Jurkat, Clone E6-1 (cell line): ENCODE measurements at places on chromosomes 13 and 19.
A peak's percentile ranks its signal among the peaks of the same experiment; 100 is the strongest.

DNA sequence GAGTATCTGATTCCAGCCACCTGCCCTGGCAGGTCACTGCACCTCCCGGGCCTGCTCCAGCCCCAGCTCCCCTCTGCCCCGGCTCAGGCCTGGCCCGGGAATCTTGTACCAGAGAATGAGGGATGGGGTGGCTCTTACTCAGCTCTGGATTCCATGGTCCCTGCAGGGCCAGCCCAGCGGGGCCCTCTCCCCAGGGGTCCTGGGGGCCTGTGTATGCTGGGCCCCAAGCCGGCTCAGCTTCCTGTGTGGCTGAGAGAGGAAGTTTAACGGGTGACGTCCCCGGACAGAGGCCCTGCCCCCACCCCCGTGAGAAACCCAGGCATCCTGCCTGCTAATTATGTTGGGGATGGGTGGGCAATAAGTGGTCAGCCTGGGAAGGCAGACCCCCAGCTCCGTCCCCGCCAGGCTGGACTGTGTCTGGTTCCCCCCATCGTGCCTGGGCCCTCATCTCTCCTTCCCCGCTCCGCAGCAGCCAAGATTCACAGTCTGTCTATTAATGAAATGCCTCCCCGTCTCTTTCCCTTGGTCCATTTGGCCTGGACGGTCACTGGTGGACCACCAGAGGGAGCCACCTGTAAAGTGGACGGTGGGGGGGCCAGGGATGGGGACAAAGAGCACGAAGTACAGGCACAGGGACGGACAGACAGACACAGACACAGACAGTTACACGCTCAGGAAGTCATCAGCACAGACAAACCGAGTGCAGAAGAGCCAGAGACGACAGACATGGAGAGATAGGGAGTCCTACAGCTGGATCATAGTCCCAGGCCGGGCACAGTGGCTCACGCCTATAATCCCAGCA, at the start of gene DENND1C:
DENND1C (minus strand) TSS at position 247 of the 802 bp plus-strand sequence; CDS start at position 155, 92 bp downstream.
- DNase-seq: peak; percentile 67

DNA sequence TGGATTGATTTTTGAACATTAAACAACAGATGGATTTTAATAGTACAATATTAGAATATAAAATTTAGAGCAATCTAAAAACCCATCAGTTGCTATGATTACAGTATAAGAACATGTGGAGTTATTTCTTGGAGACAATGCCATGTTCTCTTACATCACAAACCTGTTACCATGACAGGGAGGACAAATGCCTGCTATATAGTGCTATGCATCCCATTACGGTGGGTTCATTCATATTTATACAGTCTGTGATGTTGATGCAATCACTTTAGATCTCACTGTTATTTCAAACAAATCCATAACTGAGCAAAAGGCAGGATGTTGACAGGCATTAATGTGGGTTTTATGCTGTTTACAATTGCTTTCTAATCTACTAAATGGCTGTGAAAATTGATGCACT, 467.5 kb downstream of the DIAPH3 start:
- no peak for DNase-seq

- peak; percentile 6 for DNase-seq
Observed at GRCh38 chr13:36998624-36999041, 507 bp downstream of the ALG5 start.

GRCh38 chr19:3178377-3178972, at the start of gene S1PR4:
S1PR4 (plus strand) TSS chr19:3178769; CDS start chr19:3178793, 24 bp downstream.
- no peak for DNase-seq

DNA sequence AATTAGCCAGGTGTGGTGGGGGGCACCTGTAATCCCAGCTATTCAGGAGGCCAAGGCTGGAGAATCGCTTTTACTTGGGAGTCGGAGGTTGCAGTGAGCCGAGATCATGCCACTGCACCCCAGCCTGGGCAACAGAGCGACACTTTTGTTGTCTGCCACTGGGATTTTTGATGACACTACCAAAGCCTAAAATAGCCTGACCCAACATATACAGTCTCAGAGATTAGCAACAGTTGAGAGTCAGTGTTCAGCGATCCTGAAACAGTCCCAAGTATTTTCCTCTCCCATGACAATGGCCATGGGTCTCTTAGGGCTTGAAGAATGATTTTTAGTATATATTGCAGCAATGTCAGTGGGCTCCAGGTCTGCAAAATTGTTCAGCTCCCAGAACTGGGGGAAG, 32.9 kb downstream of the SLC25A30 start:
- no peak for DNase-seq

GRCh38 chr13:97935071-97935470, 18.4 kb upstream of the IPO5 start:
- no peak for DNase-seq

- DNase-seq: peak; percentile 59
Observed at GRCh38 chr19:41928754-41929535, 696 bp upstream of the ERFL start.

GRCh38 chr13:72163678-72164077, 296.7 kb upstream of the DACH1 start:
- no peak for DNase-seq

- no peak for DNase-seq
Observed at GRCh38 chr19:55766466-55766865, 2.5 kb upstream of the RFPL4AL1 start.

- no peak for DNase-seq
Observed at GRCh38 chr13:32113532-32113931, 82.0 kb downstream of the FRY start.

DNA sequence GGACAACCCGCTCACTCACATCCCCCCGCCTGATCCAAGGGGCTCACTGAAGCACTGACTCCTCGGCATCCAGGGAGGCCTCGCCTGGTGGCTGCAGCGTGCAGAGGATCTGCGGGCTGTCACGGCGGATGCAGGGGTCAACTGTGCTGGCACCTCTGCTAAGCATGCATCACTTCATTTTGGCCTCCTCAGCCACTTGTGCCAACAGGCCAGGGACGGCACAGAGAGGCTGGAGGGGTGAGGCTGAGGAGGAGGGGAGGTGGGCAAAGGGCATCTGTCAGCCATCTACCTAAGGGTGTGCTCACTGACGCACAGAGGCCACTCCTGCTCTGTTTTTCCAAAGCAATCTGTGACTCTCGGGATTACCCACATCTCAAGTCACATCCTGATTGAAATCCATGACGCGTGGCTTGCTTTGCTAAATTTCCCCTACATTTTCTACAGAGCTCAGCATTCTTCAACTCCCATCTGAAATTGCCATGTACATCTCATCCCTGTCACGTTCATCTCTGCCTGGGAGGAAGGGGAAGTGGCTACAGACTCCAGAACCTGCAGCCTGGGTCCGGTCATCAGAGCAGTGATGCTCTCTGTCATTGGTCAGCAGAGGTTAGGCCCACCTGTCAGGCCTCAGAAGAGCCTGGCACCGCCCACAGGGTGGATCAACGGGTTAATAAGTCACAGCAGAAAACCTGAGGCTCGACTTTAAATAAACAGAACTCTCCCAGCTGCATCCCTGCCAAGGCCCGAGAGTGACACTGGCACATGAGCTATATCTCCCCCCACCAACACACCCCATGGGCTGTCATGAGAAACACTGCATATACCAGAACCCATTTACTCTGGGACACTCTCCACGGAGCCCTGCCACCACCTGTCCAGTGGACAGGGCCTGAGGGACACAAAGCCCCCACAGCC, 17.6 kb downstream of the ELL start:
- DNase-seq: no peak
